ENCODE measurements at places on chromosomes 5 and 9.

DNA sequence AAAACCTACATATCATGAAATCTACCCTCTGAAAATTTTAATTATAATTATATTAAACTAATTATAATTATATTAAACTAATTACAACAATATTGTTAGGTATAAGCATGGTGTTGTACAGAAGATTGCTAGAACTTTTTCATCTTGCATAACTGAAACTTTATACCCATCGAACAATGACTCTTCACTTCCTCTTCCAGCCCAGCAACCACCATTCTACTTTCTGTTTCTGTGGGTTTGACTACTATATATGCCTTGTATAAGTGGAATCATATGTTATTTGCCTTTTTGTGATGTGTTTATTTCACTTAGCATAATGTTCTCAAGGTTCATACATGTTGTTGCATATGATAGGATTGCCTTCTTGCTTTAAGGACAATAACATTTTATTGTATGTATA, 274.2 kb upstream of the CCNH start:
- DNase-seq = peak; percentile 73

- DNase-seq = peak; percentile 20
Measured at GRCh38 chr5:97097326-97098230, 44.8 kb downstream of the LIX1 start.

GRCh38 chr5:42423285-42424165, at the start of gene GHR:
Gene GHR (plus strand): TSS chr5:42423439. CDS start chr5:42565875, 142,436 bp downstream.
- peak; percentile 9 for DNase-seq

GRCh38 chr9:33443464-33444154, 3.8 kb downstream of the AQP3 start:
- DNase-seq = no peak

- no peak for DNase-seq
Measured at GRCh38 chr9:124122321-124122720, 110.8 kb downstream of the LHX2 start.

DNA sequence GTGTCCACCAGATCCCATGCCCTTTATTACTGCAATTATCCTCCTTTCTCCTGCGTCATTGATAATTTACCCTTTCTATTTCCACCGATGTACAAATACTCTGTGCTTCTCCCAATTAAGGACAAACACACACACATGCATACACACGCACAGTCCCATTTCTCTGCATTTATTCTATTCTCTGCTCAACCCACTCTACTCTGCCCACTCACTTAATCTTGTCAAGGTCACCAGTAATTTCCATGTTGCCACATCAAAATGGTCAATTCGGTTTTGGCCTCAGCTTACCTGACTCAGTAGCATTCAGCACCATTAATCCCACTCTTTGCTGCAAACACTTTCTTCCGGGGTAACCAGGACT, 14.6 kb upstream of the STRBP start:
- no peak for DNase-seq

DNA sequence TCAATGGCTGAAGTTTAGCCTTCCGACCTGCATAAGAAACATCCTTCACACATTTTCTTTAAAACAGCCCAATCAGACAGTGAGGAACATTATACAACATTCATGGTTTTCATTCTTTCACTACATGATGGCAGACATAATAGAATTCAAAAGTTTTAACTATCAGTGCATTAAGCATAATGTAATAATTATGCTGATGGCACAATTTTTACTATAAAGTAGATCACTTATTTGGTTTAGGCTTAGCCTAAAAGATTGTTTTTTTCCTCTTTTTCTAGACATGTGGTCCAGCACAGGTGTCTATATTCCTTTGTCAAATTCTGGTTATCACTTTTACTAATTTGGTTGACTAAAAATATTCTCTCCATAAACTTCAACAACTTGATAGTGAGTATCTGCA, 46.5 kb downstream of the EFNA5 start:
- DNase-seq = no peak

DNA sequence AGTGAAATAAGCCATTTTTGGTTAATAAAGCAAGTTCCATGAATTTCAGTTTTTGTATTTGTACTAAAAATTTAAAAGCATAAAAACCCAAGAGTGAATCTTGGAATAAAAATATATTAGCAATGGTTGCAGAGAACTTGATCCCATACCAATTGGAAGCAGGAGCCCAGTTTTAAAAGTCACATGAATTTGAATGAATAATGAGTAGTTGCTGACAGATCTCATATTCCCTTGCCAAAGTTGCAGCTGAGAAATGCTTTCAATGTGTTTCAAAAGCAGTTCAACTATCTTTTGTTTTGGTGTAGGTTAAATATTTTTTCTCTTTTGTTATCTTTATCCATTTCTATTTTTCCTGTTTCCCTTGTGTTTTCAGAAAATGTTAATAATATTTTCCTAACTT, 818.6 kb downstream of the CDH18 start:
- DNase-seq = no peak

DNA sequence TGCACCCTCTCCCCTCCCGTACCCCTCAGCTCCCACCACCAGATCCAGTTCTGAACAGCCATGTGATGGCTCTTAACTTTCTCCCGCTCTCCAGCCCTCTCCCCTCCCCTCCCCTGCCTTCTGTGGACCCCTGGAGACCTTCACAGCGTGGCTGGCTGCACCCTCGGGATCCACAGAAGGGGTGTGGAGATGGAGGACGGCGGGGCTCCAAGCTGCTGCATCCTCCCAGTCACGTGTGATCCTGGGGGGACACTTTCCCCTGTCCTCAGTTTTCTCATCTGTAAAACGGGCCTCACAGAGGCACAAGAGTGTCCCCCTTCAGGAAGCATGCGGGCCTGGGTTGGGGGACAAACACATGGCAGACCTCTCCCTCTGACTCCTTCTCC, 276.0 kb upstream of the MVB12B start:
- no peak for DNase-seq

- DNase-seq = peak; percentile 98
Measured at GRCh38 chr9:137150617-137151457, 11.9 kb downstream of the GRIN1 start.

GRCh38 chr9:77514886-77515711, 133.0 kb downstream of the GNA14 start:
- DNase-seq = no peak

GRCh38 chr9:136051453-136051836, 43.6 kb downstream of the NACC2 start:
- no peak for DNase-seq

DNA sequence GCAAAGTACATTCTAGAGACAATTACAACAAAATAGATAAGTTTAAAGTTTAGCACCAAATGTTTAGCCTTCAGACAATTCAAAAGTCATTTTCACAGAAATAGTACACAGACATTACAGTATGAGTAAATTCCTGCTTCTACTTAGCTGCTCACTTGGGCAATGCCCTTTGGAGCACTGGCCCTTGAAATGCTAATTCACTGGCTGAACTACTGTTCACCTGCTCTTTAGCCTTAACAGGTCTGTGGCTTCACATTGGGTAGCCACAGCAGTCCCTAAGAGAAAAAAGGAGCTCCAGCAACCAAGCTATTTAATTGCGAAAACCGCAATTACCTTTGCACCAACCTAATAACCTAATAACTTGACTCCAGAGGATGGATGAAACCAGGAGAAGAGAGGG, 916.2 kb upstream of the DMAC1 start:
- no peak for DNase-seq

- DNase-seq = no peak
Measured at GRCh38 chr5:134460551-134460950, 48.9 kb upstream of the CDKN2AIPNL start.

DNA sequence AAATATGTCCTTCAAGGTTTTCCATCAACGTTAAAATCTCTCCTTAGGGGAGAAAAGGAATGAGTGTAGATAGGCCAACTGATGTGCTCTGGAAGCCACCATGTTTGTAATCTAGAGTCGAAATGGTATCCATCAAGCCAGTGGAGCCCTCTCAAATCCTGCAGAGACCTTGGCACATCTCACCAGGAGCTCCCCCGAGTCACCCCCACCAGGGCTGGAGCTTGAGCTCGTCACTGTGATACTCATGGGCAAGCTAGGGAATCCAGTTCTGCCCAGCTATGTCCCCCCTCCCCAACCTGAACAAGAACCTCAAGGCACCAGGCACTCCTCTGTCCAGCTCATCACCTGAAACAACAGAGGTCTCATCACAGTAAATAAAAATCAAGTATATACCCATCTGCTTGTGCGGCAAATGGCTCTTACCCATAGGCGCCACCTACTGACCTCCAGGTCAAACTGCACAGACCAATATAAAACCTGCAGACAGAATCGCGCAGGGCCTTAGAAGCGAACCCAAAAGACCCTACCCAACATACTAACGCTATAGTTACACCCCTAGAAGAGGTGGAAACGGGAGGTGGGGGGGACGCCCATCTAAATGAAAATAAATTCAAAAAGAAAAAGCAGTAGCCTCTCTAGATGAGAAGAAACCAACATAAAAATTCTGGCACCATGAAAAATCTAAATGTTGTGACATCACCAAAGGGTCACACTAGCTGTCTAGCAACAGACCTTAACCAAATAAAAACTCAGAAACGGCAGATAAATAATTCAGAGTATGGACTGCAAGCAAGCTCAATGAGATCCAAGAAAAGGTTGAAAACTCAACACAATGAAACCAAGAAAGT, 75.0 kb downstream of the TTC39B start:
- DNase-seq = peak; percentile 21

DNA sequence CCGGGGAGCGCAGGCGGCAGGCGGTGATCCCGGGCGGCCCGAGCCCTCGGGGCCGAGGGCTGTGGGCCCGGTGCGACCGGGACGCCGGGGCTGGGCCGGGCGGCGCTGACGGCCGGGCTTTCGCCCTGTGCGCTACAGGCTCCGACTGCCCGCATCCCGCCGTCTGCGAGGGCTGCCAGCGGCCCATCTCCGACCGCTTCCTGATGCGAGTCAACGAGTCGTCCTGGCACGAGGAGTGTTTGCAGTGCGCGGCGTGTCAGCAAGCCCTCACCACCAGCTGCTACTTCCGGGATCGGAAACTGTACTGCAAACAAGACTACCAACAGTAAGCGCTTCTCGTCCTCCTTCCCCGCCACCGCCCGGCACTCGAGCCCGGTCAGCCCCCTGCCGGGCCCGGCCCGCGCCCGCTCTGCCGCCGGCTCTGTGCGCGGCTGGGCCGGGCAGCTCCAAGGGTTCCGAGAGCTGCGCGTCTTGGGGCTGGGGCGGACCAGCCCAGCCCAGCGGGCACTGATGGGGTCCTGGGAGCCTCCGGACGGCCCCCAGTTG, 1.6 kb downstream of the LMX1B start:
- no peak for DNase-seq

DNA sequence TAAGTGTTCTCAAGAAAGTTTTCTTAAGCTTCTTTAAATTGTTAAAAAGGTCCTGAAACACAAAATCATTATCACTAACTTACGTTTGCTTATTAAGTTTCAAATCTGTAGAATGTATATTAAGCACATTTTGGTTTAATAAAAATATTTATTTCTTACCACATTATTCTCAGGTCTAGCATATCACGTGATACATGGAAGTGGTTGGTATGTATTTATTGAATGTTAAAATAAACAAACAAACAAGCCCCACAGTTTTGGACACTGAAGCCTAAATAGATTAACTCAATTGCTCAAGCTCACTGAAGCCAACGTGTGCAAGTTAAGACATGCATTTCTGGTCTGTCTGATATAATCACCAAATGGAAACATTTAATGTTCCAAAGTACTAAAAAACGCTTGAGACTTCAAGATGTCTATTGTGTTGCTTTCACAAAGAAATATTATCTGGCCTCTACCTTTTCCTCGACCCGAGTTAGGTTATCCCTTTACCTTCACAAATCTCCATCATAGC, 1136.9 kb downstream of the TAF11L14 start:
- DNase-seq = no peak

- peak; percentile 55 for DNase-seq
Measured at GRCh38 chr9:109098171-109098959, 21.4 kb downstream of the TMEM245 start.

DNA sequence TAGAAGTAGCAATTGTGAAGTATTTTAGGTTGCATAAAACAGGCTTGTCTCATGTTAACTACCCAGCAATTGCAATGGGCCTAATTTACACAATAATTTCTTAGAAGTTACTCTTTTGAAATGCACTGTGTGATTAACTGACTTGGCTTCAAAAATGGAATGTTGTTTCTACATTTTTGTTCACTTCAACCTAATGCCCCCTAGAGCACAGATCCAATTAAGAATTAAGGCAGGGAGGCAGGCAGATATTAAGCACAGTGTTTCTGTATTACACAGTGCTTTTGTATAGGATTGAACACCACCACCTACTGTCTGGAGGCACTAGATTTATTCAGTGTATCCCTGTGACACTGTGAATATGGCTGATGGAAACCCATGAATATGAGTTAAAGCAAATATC, 302.1 kb downstream of the FBXL17 start:
- peak; percentile 32 for DNase-seq

DNA sequence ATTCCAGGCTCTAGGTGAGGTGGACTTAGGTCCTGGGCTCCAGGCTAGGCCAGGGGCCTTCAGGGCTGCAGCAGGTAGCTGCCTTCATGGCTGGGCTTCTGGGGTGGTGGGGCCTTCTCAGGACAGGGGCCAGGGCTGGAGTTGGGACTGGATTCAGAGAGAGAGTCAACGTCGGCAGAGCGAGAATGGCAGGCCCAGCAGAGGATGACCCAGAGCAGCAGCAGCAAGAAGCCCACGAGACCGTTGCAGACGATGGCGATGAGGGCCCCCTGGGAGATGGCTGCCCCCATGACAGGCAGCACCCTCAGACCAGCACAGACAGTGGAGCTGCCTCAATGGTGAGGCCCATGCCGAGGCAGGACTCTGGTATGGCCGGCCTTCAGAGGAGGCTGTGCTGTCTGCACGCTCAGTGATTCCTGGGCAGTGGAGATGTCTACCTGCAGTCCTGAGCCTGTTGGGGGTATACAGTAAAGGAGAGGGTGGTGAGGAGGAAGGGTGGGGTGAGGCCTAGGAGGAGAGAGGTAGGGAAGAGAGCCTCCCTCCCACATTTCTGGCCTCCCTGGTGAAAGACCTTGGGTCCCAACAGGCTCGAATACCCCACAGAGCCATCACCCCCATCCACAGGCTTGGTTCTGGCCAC, 1.3 kb downstream of the ENHO start:
- DNase-seq = no peak

DNA sequence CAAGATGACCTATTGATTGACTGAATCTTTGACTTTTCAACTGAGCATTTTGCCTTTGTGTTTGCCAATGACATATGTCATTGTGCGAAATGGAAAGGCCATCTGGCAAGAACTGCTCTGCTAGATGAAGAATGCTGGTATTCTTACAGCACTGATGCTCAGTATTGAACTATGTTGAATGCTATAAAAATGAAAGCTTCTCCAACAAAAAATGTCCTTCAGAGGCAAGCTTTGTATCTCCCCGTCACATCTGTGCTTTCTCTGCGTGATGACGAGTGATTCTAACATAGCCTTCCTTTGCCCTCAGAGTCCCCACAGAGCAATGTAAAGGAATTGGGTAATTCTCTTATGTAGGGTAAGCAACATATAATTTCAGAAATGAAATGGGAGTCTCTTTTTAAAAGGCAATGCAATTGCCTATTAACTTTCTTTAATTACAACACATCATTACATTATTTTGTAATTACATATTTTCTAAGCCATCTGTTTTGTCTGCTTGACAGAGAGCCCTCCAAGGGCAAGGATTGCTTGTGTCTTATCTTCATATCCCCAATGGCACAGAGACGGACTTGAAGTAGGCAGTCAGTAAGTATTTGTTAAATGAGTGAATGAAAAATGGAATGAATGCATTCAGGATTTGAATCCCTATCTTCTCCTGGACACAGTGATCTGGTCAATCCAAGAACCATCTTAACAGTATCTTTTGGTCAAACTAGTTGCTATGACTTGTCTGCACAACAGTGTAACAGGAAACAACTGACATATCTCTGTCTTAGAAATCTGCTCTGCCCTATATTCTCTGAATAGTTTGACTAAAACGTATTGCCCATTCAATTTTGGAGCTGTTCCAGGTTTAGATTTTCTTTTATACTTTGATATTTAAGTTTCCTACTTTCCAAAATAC, 46.1 kb downstream of the ENC1 start:
- DNase-seq = no peak

- no peak for DNase-seq
Measured at GRCh38 chr9:1434811-1435210, 384.7 kb downstream of the DMRT2 start.
